Glutamatergic neuron (in vitro differentiated cells): ENCODE measurements at places on chromosomes 4 and X.
A peak's percentile ranks its signal among the peaks of the same experiment; 100 is the strongest.

GRCh38 chr4:35883108-35883507 lies 361.2 kb downstream of the ARAP2 start:
- DNase-seq, result no peak

DNA sequence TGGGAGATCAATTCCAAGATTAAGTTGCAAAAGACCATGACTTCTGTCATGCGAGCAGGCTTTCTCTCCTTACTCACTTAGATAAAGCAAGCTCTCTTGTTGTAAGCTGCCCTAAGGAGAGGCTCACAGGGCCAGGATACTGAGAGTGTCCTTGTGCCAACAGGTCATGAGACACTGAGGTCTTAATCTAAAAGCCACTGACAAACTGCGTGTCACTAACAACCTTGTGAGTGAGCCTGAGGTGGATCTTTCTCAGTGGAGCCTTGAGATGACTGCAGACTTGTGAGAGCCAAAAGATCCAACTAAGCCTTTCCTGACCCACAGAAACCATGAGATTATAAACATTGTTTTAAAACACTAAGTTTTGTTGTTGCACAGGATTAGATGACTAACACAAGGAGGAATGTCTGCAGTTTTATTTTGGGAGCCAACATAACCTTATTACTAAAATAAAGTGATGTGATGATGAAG lies 170.5 kb downstream of the SLC39A8 start:
- DNase-seq, result no peak

- DNase-seq, result no peak
Observed at GRCh38 chr4:184215709-184216328, 1.9 kb downstream of the ENPP6 start.

- no peak for DNase-seq
Observed at GRCh38 chr4:133584714-133585113, 435.6 kb downstream of the PCDH10 start.

DNA sequence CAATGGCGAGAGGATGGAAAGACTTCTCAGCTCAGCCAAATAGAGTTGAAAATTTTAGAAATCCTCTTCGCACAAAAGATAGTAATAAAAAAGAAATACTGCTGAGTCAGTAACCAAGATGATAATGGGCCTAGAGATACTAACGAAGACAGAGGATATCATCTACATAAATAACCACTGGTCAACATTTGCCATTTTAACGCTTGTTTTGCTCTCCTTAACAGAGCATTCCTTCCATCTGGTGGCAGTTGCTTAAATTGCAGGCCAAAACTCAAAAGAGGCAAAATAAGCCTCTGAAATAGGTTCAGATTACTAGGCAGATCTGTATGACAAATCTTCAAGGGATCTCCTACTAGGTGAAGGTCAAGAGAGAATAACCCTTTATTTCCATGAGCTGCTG lies 51.7 kb upstream of the MCF2 start:
- no peak for DNase-seq

DNA sequence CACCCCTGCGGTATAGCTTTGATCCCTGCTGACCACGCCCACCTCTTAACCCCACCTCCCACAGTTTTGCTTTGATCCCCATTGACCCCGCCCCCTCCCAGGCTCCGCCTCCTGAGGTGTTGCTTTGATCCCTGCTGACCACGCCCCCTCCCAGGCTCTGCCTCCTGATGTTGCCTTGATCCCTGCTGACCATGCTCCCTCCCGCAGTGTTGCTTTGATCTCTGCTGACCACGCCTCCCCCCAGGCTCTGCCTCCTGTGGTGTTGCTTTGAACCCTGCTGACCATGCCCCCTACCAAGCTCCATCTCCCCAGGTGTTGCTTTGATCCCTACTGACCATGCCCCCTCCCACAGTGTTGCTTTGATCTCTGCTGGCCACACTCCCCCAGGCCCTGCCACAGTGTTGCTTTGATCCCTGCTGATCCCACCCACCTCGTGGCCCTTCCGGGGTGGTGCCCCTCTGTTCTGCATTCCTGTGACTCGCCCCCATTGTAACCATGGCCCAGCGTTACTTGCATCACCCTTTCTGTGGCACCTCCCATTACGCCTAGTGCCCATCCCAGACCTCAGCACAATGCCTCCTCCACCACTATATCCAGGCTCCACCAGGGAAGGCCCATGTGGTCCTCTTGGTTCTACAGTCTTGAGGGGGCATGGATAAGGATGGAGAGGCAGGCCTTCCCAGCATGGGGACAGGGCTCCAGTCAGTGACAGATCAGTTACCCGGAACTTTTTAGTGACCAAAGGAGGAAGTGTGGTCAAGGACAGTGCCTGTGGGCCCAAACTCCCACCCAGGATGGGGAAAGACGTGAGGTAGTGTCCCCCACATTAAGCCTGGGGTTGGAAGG lies 70.8 kb downstream of the ADRA2C start:
- DNase-seq, result peak; percentile 63

GRCh38 chr4:188195389-188195985 lies 56.2 kb downstream of the TRIML1 start:
- DNase-seq, result no peak

DNA sequence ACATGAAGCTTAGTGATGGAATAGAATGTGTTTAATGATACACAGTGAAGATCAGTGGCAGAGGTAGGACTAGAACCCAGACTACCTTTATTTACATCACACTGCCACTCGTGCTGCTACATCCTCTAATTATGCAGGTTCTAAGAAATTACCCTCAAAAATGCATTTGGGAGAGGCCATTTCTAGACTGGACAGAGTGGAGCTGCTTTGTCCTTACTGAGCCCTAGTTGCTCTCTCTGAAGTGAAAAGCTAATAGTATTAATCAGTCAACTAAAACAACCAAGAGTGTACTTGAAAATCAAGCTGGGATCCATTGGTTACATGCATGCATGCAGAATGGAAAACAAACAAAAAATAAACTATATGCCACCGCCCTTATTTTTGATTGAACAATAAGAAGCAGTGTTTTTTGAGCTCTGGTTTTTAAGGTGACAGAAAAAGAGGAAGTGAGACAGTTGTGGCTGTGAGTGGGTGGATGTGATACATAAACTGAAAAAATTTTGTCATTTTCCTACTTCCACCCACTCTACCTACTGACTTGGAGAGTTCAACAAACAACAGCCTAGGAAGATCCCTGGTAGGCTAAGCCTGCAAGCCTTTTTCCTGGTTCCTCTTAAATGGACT lies 6.8 kb upstream of the VSIG4 start:
- DNase-seq, result no peak

- DNase-seq, result no peak
Observed at GRCh38 chr4:176981074-176981473, 188.4 kb upstream of the VEGFC start.

GRCh38 chrX:74372272-74372671 lies 49.0 kb upstream of the SLC16A2 start:
- DNase-seq, result no peak

GRCh38 chr4:165299399-165300060 lies 27.9 kb upstream of the MSMO1 start:
- no peak for DNase-seq

- peak; percentile 24 for DNase-seq
Observed at GRCh38 chr4:126604268-126604867, 1028.4 kb upstream of the INTU start.

DNA sequence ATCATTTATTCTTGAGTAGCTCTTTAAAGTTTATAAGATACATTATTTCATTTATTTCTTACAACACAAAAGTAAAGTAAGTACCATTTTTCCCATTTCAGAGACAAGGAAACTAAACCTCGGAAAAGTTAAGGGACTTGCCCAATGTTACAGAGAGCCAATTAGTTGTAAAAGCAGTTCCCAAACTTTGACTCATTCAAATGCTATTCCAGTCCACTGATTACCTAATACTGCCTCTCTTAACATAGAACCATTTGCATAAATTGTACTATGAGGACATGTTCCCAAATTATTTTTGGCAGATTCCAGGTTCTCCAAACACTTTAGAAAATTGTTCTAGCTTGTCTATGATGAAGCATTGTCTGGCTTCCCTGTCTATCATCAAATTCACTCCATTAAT lies 45.6 kb upstream of the GRIA3 start:
- no peak for DNase-seq

- no peak for DNase-seq
Observed at GRCh38 chr4:77189412-77189811, 32.4 kb downstream of the CCNG2 start.

DNA sequence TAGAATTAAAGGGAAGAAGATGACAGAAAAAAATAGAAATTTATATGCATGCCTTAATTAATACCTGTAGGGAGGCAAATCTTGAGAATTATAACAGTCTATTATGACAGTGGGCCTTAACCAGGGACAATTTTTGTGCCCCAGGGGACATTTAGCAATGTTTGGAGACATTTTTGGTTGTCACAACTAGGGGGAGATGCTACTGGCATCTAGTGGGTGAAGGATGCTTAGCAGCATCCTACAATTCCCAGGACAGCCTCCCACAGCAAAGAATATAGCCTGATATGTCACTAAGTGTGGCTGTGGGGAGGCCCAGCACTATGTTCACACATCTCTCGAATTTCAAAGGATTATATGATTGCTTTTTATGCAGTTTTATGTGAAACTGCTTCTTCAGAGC lies 10.5 kb downstream of the GPR82 start:
- DNase-seq, result no peak

- DNase-seq, result no peak
Observed at GRCh38 chr4:26197018-26197779, 123.6 kb upstream of the RBPJ start.

GRCh38 chr4:54843106-54843505 lies 185.3 kb downstream of the KIT start:
- DNase-seq, result no peak

GRCh38 chrX:45783002-45783401 lies 582.3 kb upstream of the DIPK2B start:
- DNase-seq, result no peak
